ENCODE measurements at places on chromosomes 3 and 15.

DNA sequence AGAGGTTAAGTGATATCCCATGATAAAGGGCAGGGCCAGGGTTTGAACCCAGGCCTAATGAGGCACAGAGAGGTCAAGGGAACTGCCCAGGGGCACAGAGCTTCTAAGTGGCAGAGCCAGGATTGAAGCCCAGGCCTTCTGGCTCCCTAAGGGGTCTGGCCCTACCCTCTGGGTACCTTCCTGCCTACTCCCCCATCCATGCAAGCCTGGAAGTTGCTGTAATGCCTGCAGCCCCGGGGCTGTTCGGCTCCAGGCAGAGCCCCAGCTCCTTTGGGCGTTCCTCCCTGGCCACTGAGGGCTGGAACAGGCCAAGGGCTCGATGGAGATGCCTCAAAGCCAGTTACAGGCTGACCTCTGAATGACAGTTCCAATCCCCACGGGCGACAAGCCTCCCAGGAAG is 4.5 kb downstream of the GRIP2 start:
- DNase-seq = no peak

- peak; percentile 62 for DNase-seq
Observed at GRCh38 chr3:191290311-191291025, 38.7 kb upstream of the CCDC50 start.

GRCh38 chr3:3729261-3729660 is 70.0 kb upstream of the LRRN1 start:
- no peak for DNase-seq

- DNase-seq = no peak
Observed at GRCh38 chr15:47885920-47886319, 168.6 kb downstream of the SEMA6D start.

DNA sequence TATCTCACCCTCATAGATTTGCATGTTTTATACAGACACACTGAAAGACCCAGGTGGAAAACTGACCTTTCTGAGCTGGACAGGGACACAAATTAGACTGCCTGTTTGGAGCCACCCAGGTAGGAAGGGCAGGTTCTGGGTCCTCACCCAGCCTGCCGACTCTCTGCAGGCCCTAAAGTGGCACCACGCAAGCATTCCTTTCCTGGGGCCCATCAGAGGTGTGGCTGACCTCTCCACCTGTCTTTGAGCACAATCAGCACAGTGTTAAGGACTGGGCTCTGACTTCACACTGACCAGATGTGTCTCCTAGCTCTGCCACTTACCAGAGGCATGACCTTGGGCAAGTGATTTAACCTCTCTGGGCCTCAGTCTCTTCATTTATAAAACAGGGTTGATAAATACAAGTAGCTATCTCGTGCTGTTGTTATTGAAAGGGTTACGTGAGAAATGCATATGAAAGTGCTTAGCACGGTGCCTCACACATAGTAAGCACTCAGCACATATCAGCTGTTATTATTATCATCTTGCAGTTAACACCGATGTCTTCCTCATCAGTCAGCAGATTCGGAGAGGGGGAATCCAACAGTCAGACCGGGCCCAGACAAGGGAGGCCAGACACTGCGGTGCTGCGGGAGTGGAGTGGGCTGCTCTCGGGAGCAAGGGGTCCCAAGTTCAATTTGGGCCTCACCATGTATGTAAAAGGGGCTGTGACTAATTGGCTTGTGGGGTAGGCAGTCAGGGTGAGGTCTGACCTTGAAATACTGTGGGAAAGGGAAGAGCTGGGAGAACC is 2.0 kb upstream of the TBC1D2B start:
- no peak for DNase-seq

DNA sequence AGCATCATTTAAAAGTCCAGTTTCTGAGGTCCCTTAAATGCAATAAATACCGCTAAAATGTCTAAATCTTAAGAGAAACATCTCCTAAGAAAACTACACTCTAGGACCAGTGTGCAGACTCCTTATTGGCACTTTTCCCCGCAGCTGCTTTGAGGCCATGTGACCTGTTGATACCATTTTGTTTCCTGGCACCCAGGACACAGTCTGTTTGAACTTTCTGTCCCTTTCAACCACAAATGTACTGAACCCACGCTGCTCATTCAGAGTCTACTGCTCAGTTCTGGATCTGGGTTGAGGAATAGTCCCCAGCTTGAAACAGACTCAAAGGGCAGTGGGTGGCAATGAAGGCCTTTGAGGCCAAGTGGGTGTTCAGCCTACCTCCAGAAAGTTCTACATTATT is 17.1 kb downstream of the LDHAL6B start:
- no peak for DNase-seq

GRCh38 chr3:149095487-149095886 is 9.2 kb upstream of the HLTF start:
- DNase-seq = no peak

- no peak for DNase-seq
Observed at GRCh38 chr3:62722344-62722743, 152.9 kb downstream of the CADPS start.

DNA sequence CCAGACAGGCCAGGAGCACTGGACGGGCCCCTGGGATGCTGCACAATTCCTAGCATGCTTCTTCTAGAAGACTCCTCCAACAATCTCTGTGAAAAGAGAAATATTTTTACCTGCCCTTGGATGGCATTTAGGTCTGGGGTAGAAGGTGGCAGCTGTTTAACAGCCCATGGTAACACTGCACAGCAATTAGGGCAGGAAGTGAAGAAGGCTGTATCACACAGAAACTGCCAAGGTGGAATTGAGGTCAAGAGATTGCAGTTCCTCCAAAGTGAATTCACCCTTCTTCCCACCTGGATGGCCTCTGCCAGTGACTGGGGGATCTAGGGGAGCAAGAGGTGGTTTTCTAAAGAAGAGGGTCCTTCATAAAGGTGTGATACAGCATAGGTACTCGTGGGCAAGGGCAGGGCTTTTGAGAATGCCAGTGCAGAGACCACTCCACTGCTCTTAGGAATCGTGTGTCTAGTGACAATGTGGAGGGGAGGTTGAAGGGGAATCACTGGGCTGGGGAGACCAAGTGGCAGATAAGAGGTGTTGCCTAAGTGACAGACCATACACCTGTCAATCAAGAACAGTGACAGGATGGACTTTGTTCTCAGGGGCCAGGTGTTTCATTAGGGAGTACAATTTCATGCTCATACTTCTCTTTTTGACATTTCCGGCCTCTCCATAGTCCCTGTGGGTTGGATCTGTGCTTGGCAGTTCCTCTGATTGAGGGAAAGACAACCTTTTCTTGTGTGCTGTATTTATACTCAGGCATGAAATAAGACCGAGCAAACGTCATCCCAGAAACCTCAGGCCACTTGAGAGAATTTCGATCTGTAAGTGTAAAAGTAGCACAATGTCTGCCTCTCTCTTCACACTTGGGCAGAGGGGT is 83.5 kb upstream of the BCL6 start:
- DNase-seq = no peak

- DNase-seq = no peak
Observed at GRCh38 chr3:39378957-39379777, 4.0 kb upstream of the SLC25A38 start.

DNA sequence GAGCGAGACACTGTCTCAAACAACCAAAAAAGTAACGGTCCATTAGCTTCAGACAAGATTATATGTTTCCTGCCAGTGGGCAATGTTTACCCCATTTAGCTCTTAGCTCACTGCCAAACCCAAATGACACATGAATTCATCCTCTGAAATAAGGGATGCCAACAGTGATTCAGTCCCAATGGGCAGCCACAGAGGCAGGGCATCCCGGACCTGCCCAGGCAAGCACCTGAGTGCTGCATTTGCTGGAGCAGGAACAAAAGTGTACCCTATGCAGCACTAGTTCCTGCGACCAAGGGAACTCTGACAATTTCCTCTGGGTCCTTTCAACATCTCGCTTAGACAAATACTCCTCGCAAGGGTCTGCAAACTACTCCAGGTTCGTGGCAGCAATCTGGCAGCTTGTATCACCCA is 8.0 kb downstream of the IP6K2 start:
- DNase-seq = peak; percentile 19

GRCh38 chr3:180409170-180409569 is 192.8 kb upstream of the TTC14 start:
- no peak for DNase-seq

DNA sequence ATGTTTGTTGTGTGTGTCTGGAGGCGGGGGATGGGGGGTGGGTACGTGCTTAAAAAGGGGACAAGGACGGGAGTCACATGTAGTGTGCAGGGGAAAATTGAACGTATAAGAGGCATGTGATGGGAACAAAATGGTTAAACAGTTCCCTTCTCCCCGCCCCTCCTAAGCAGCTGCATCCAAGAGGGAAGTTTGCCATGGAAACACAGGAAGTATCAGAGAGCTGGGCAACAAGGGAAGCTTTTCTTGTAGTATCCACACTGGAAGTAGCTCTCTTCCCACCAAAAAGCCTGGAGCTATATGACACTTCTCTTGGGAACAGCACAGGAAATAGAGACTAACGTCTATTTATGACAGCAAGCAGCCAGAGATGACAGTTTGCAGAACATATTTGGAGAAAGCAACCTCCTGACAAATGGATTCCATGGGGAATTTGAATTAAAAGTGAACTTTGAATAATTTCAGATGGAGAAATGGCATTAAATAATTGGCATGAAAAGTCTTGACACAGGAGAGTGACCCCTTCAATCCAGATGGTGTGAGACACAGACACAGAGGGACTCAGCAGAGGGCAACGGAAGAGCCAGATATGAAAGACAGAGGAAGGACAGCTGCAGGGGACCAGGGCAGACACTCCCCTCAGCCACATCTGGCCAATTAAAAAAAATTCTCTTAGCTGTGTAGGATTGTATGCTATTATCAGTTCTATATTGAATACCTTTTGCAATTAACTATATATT is 294.2 kb upstream of the TBL1XR1 start:
- DNase-seq = peak; percentile 44

DNA sequence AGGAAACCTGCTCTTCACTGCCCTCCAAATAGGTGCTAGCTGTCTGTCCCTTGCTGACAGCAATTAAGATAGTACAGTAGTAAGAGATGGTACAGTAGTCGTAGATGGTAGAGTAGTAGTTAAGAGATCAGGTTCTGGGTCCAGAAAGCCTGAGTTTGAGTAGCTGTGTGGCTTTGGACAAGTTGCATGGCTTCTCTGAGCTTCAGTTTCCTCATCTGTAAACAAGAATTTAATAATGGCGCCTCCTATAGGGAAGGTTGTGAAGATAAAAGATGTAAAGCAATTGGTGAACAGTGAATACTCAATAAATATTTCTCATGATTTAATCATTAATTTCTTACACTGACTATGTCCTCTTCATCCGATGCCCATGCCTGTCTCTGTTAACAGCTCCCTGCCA is 86.9 kb upstream of the BCL6 start:
- DNase-seq = no peak

GRCh38 chr3:178206521-178206920 is 329.7 kb upstream of the KCNMB2 start:
- no peak for DNase-seq

- DNase-seq = no peak
Observed at GRCh38 chr3:32283304-32283703, 44.8 kb downstream of the CMTM8 start.

DNA sequence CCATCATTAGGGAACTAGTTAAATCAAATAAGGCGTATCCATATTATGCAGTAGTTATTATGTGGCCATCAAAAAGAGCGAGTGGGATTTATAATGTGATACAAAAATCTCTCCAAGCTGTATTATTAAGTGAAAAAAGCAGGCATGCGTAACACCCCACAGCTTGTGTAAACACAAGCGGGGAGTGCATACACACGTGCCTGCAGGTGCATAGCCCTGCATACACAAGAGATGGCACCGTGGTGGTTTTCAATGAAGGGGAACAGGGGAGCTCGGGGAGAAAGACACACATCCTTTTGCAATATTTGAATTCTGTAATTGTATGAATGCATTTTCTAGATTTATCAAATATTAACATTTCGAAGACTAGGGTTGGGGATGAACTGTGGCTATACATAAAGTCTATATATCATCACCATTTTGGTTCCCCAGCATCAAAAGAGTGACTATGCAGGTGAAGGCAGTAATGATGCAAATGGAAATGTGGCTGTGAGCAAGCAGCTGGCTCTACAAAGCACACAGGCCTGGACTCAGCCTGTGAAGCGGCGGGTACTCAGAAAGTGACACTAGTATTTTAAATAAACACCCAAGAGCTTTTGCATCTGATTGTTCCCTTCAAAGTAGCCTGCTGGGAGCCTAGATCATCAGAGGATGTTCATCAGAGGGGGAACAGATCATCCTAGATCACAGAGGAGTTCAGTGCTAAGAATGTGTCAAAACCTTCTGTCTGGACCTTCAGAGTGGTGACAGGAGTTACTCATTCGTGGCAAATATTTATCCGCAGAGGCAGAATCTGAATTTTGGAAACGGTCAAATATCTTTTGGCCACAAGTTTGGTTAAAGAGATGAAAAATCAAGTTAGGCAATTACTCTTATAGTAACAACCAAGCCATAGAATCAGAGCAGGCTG is 9.4 kb upstream of the KIF7 start:
- no peak for DNase-seq

- DNase-seq = no peak
Observed at GRCh38 chr3:124428372-124429128, 301.7 kb upstream of the UMPS start.

DNA sequence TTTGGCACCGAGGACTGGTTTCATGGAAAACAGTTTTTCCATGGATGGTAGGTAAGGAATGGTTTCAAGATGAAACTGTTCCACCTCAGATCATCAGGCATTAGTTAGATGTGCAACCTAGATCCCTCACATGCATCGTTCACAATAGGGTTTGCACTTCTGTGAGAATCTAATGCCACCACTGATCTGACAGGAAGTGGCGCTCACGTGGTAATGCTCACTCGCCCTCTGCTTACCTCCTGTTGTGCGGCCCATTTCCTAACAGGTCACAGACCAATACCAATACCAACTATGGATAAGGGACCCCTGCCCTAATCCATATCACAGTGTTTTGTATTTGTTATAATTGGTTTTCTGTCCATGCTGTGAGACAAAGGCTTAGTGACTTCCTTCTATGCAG is 58.9 kb downstream of the SLMAP start:
- DNase-seq = no peak

DNA sequence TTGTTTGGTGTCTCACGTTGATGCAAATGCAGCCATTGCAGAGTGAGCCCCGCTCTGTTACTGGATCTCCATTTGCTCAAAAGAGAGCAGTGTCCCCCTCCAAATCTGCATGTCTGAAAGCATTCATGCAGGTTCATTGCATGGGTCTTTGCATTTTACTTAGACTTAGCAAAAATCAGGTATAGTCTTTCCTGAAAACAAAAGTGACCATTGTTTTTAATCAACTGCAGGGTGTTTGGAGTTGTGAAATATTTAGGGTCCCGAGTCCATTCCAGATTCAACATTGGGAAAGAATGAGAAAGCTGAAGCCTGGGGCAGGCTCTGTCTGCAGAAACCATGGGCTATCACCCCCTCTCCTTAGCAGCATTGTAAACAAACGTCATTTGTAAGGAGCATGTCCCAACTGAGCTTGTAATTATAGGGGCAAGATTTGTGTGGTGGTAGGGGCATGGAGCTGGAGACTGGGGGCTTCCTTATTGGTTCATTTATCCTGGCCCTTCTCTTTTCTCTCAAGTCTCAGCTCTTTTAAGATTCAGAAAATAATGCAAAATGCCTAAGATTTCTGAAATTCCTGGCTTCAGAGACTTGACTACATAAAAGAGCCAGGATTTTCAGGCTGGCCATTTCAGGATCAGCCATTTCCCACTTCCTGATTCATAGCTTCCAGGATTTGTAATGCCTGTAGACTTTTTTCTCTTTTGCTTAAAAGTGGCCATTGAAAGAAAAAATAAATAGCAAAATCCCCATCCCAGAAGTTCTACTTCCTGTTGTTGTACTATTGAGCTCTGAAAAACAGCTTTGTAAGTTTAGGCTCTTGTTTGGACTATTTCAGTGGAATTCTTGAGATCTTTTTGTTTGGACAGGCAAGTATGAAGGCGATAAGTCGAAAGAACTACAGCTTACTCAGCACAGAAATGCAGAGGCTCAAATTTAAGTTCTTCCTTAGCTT is 23.0 kb downstream of the IGF1R start:
- peak; percentile 73 for DNase-seq

- DNase-seq = peak; percentile 32
Observed at GRCh38 chr15:39285663-39286062, 295.2 kb upstream of the THBS1 start.
